ENCODE measurements at places on chromosomes 11 and 22.

GRCh38 chr11:32839308-32839707 is 9.6 kb downstream of the PRRG4 start:
- DNase-seq = no peak

DNA sequence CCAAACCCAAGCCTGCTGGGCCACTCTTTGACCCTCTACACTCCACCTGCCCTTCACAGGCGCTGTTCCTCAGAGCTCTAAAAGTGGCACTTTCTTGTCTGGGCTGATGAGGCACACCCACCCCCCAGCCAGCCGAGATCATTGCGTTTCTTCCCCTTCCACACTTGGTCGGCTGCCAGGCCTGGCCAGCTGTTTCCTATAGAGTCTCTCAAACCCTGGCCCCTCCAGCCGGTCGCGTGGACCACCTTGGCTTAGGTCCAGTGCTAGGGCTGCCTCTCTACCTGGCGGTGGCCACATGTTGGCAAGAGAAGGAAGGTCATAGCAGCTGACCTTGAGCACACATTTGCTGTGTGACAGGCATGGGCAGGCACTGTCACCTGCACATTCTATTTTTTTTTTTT is 60.6 kb downstream of the PPP6R2 start:
- DNase-seq = no peak

DNA sequence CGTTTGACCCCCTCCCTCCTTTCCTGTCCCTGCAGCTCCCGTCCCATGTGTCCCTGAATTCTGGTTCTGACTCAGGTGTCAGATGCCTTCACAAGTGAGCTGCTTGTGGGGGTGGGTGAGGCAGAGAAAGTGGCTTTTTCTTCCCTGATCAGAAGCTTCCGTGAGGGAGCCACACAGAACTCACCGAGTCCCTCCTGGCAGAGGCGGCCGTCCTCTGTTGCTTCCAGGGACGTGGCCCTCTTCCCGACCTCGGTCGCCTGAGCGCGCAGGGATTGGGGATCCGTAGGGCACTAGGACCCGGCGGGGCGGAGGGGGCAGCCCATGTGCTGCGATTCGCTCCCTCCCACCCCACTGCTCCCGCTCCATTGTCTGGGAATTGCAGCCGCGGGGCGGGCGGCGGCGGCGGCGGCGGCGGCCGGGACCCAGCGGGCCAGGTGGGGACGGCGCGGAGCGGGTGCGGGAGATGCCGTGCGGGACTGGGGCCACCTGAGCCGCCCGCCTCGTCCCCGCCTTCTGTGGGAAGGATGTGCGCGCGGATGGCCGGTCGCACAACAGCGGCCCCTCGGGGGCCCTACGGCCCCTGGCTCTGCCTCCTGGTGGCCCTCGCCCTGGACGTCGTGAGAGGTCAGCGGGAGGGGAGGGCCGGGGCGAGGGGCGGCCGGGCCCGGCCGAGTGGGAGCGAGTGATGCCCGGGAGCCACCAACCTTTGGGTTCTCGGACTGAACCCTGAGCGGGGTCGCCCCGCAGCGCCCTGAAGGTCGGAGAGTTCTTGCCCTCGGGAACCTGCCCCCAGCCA is at the start of gene TMEM132A:
TMEM132A (plus strand) TSS at position 351 of the 796 bp plus-strand sequence; CDS start at position 525, 174 bp downstream.
- DNase-seq = peak; percentile 86

GRCh38 chr11:118202599-118203422 is 22.0 kb downstream of the JAML start:
- no peak for DNase-seq

- DNase-seq = no peak
Observed at GRCh38 chr11:93845181-93846092, 5.0 kb downstream of the VSTM5 start.

GRCh38 chr22:45006964-45007390 is 2.8 kb downstream of the PHF21B start:
- peak; percentile 54 for DNase-seq

- DNase-seq = no peak
Observed at GRCh38 chr11:58674609-58675008, 52.1 kb downstream of the CNTF start.

DNA sequence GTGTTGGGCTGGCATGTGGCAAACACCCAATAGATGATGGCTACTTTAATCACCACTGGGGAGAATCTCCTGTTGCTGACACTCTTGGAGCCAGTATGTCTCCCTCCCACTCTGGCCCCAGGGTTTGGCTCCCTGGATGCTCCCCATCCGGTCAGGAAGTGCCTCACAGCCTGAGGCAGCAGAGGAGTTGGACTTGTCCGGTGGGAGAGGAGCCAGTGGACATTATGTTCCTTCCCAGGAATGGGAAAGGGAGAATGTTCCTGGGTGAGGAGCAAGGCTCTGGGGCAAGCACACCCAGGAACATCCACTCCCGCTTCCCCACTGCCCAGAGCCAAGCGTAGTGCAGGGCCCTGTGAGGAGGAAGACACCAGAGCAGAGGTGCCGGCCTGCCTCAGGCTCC is 84.6 kb upstream of the NAV2 start:
- DNase-seq = no peak

DNA sequence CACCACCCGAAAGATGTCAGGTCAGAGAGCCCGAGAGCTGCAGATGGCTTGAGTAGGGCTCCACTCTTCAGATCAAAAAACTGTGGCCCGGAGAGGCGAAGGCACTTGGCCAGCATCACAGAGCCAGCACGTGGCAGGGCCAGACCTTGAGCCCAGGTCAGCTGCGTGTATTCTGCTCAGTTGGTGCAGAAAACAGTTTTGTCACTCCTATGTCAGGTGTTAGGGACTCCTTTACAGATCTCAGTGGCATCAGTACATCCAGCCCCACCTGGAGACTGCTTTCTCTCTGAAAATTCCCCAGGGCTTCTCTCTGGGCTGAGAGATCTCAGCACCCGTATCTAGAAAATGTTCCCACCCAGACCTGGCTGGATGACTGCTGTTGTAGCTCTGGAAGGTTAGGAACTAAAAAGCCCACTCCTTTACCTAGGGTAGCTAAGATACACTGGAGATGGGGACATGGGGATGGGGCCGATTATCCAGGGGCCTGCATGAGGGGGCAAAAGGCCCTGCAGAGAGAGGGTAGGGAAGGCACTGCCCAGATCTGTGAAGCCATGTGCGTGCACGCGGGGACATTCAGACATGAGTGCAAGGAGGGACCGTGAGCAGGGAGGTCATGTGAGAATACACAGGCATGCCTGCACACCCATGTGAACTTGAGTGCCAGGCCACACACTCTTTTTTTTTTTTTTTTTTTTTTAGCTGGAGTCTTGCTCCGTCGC is 3.4 kb downstream of the APOA1 start:
- no peak for DNase-seq

DNA sequence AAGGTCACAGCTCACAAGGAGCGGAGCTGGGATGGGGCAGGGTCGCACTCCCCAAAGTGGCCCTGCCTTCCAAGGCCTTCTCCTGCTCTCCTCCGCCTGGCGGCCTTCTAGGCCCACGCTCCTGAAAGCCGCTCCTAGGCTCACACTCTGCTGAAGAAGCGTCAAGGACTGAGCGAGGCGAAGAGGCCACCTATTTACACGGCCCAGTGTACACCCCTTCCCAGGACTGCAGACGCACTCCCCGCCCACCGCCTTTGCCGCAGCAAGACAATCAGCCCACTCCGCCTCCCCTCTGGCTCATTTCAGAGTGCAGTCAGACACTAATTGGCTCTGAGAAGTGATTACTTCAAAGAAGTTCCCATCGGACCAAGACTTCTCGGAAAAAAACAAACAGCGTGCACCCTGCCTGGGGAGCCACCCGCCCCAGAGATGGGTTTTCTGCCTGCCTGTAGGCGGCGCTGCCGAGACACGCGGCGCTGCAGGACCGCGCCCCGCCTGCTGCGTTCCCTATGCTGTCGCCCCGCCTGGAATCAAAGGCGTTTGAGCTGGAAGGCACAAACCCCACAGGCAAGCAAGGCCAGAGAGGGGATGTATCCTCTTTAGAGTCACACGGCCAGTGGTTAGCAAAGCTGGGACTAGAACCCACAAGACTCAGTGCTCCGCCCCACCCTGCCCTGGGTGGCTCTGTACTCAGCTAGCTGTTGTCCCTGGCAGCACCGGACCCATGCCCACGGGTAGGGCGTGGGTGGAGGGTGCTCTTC is 414.8 kb downstream of the BUD13 start:
- peak; percentile 34 for DNase-seq

- peak; percentile 61 for DNase-seq
Observed at GRCh38 chr11:88174709-88175568, at the start of gene RAB38. Gene RAB38, minus strand, starts transcription at chr11:88175443. Its CDS starts 59 bp downstream, at chr11:88175384.

DNA sequence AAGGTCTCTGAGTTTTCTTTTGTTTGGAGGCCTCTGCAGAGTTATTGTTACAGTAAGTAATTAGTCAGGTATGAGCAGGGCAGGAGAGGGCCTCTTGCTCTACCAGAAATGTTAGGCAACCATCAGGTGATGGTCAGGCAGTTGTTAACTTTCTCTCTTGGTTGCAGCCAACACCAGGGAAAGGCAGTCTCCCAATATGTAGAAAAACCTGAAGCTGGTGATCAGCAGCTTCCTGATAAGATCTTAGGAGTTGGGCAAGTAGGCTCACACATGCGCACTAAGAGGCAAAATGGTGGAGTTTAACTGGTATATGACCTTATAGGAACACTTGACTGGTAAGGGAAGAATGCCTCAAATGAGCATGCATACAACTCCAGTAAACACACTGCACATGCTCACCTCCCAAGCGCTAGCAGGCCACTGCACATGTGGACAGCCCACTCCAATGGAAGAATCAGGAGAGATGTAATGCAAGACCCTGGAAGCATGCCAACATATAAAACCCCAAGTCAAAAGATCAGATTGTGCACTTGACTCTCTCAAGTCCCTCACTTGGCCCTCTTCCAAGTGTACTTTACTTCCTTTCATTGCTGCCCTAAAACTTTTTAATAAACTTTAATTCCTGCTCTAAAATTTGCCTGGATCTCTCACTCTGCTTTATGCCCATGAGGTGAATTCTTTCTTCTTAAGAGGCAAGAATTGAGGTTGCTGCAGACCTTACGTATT is 23.7 kb upstream of the SLC35F2 start:
- DNase-seq = no peak

DNA sequence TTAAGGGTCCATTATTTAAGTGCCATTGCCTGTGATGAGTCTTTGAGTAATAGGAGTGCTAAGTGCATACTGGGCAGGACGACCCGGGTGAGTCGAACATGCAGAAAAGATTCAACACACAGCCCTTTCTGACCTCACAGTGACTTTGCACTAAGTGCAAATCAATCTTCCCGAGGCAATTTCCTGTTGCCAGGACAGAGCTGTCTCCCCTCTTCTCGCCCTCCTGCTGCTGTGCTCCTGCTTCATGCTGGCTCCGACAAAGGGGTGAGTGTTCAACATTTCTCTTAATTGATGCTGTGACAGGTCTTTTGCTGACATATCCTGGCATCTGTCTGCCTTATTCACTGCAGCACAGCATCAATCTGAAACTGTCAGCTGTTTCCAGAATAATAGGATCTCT is 42.0 kb downstream of the MCHR1 start:
- no peak for DNase-seq

DNA sequence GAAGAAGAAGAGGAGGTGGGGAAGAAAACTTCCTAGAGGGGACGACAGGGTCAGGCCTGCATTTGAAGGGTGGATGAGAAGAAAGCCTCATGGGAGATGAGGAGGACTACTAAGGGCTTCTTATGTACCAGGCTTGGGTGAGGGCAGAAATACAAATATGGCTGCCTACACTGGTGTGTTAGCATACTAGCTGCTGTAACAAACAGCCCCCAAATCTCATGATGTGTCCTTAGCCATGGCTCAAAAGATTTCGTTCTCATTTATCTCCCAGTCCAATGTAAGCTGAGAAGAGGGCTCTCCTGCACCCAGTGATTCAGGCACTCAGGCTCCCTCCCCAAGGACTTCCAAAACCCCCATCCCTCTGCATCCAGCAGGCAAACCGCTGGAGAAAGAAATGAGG is 11.6 kb upstream of the MB start:
- no peak for DNase-seq

DNA sequence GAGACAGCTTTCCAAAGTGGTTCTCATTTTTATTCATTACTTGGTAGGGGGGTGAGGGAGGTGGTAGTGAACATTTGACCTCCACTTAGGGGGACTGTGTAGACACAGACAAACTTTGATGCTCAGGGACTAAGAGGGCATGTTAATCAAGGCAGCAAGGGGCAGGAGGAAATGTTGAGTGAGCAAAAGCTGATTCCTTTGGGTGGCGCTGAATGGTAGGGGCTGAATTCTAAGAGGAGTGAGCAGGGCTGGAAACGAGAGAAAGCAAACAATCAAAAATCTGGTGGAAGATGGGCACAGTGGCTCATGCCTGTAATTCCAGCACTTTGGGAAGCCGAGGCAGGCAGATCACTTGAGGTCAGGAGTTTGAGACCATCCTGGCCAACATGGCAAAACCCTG is 164.8 kb upstream of the BDNF start:
- DNase-seq = no peak

- DNase-seq = no peak
Observed at GRCh38 chr22:23237841-23238240, 57.5 kb downstream of the BCR start.

GRCh38 chr22:49971232-49972162 is 10.9 kb downstream of the PIM3 start:
- peak; percentile 44 for DNase-seq

DNA sequence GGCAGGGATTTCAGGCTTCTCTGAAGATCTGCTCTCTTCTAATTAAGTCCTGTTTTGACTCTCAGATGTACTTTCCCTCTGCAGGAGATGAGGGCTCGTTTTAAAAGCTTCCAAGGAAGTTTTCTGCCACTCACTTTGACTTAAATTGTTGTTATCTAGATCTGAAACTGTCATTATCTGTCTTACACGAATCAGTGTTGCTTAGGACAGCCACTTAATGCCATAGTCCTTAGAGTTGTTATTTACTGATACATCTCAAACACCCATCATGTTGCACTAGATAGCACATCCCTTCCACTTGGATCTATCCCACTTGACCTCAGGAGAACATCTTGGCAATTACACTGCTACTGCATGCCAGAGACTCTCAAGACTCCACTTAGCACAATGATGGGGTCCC is 86.9 kb upstream of the FAT3 start:
- DNase-seq = no peak

DNA sequence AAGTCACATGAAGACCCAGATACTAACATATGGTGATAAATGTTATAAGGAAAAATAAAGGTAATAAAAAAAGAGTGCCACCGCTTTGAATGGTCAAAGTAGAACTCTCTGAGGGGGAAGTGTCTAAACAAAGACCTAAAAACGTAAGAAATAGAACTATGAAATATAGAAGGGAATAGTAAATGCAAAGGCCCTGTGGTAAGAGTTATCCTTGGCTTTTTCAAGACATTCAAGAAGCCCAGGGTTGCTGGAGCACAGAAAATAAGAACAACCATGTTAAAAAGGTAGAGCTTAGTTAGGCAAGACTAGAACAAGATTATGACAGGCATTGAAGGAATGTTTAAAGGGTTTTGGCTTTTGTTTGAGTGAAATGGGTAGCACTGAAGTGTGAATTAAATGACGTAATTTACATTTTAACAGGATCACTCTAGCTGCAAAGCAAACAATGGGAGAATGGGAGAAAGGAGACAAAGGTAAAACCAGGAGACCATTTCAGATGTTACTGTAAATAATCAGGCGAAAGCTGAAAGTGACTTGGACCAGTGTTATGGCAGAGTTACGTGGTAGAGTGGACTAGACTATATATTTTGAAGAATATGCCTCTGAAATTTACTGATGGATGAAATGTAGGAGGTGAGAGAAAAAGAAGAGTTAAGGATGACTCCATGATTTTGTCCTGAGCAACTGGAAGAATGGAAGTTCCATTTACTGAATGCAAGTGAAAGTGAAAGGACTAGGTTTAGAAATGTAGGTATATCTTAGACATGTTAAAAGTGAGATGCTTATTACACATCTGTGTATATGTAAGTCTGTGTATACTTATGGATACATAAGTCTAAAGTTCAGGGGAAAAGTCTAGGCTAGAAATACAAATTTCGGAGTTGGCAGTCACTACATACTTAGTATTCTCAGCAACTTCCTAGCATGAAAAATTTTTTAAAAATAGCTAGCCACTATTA is 28.5 kb downstream of the BTBD10 start:
- DNase-seq = no peak

GRCh38 chr22:20264614-20265452 is 3.3 kb downstream of the RTN4R start:
- no peak for DNase-seq

Measured in left hindlimb (tissue), 1 donor.